ENCODE measurements at places on chromosomes 7 and 10. TPM values are rescaled to one million over a fixed set of nuclear protein-coding genes. Genes with fewer than 3 reads are reported as not detected.
A peak's percentile ranks its signal among the peaks of the same experiment; 100 is the strongest.

The MYL10 gene
- polyA plus RNA-seq, result 0.17 TPM

The CXCL12 gene
- polyA plus RNA-seq, result 381 TPM

- DNase-seq, result no peak
Observed at GRCh38 chr7:105164751-105165150, 150.7 kb downstream of the KMT2E start.

GRCh38 chr7:79452032-79452494, 1.4 kb downstream of the MAGI2 start:
- DNase-seq, result peak; percentile 57

Measured in renal cortex interstitium (tissue), 15 donors.